ENCODE measurements at places on chromosomes 6 and 20. TPM values are rescaled to one million over a fixed set of nuclear protein-coding genes. Genes with fewer than 3 reads are reported as not detected.

Gene TRIM38
- polyA plus RNA-seq, result 5.8 TPM

Gene EBF4
- 0.52 TPM for polyA plus RNA-seq

Gene CCN6
- not detected for polyA plus RNA-seq

Gene SPATA25
- 1.0 TPM for polyA plus RNA-seq

Gene APMAP
- polyA plus RNA-seq, result 31.2 TPM

Gene SLC52A3
- polyA plus RNA-seq, result 0.32 TPM

Gene ULBP1
- polyA plus RNA-seq, result 0.03 TPM

Gene TPX2
- polyA plus RNA-seq, result 2.6 TPM

Gene LGSN
- polyA plus RNA-seq, result 0.01 TPM

Gene IL17F
- polyA plus RNA-seq, result not detected

Gene VNN1
- 0.06 TPM for polyA plus RNA-seq

Gene ARMC12
- polyA plus RNA-seq, result 15.5 TPM

Gene CRISP2
- polyA plus RNA-seq, result not detected

Gene APCDD1L
- 0.10 TPM for polyA plus RNA-seq

Gene THBS2
- 1.3 TPM for polyA plus RNA-seq

Gene GJA10
- polyA plus RNA-seq, result not detected

Gene HEY2
- 5.5 TPM for polyA plus RNA-seq

Measured in psoas muscle (tissue), 8 donors.